ENCODE measurements at places on chromosomes 11 and 22.

- no peak for DNase-seq
Observed at GRCh38 chr11:57336111-57336666, 497 bp upstream of the SSRP1 start.

GRCh38 chr11:23406131-23406819 is 546.0 kb upstream of the CCDC179 start:
- DNase-seq, result no peak

- DNase-seq, result no peak
Observed at GRCh38 chr11:35332524-35332923, 86.8 kb downstream of the SLC1A2 start.

DNA sequence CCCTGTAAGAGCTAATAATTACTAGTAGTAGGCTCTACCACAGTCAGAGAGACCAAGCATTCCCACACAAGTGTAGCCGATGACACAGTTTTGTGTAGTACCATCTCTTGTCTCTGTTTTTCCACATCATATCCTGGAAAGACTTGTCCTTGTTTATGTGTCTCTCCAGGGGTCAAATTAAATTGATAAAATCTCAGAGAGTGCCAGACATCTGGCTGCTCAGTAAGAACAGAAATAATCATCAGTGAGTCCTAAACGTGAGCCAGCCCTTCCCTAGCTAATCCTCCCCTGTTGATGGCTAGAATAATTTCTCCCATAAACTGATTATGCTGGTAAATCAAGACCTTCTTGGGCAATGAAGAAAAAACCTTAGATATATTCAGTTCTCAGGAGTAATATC is 111.4 kb upstream of the GRAMD1B start:
- DNase-seq, result no peak

DNA sequence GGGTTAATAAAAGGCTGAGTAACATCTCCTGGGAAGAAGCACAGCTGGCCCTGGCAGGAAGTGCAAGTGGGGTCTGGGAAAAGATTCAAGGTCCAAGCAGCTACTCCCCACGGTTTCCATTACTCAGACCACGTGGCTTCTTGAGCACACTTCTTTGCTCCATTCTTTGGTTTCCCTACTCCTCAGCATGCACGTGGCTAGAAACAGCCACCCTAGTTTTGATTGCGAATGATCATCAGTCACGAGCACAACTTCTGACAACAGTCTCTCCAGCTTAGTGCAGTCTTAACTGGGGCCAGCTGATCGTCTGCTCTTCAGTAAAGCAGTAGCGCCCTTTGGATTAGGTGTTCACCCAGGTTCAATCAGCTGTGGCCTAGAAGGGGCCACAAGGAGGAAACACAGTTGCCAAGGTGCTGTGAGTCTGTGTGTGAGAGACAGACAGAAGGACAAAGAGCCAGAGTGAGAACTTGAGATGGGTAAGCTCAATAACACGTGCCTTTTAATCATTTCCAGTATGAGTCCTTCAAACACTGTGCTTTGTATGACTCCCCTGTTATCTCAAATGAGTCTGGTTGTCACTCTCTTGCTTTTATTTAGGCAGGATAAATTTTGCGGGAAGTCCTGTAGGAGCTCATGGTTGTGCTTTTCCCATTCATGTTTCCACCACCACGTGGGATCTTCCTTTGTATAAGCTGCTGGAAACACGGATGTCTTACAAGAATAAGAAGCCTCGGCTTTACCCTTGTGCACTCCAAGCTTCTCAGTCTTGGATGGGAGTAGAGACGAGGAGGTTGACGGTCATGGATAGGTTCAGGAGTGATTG is 901 bp upstream of the PARVA start:
- DNase-seq, result no peak

- DNase-seq, result no peak
Observed at GRCh38 chr11:94665116-94665659, 98.0 kb downstream of the PIWIL4 start.

GRCh38 chr11:30091246-30091645 is 74.4 kb upstream of the KCNA4 start:
- DNase-seq, result no peak

DNA sequence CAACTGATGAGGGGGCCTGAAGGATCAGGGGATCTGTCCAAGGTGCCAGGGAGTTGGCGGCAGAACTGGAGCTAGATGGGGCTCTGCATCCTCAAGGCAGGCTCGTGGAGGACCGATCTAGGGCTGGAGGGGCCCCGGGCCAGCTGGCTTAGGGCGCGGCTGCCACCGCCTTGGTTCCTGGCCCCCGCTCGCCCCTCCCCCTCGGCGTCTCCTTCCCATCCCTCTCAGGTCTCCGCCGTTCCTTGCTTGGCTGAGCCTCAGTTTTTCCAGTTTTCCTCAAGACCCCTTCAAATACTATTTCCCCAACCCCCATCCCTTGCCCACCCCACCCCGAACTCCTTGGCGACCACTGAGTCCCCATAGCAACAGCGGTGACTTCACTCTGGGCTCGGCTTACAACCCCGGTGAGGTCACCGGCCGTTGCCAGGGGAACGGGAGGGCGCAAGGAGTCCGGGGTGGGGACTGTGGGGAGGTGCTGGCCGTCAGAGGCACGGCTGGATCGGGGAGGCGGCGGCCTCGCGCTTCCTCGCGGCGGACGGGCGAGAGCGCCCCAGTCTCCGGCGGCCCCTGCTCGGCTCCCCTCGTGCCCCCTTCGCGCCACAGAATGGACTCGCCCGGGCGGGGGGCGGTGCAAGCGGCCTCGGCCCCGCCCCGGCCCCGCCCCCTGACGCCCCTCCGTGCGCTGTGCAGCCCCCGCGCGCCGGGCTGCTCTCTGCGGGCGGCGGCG is 7.5 kb downstream of the FREY1 start:
- peak; percentile 63 for DNase-seq

- DNase-seq, result no peak
Observed at GRCh38 chr11:1820463-1821325, 14.1 kb upstream of the SYT8 start.

GRCh38 chr11:537622-538430 is 499 bp downstream of the LRRC56 start:
- no peak for DNase-seq

DNA sequence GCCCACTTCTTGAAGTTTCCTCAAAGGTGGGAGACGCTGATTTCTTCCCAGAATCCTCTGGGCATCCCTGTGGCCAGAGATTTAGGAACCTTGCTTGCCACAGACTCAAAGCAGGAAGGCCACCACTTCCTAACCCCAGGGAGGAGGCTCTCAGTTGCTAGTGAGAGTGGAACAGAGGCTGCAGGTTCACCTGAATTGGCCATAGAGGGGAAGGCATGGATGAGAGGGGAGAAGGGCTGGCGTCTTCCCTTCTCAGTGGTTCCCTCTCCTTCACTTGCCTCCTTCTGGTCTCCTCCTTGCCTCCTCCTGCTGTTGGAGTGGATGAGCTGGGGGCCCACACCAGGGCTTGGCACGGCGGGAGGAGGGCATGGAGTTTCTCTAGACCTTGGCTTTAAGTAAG is 185.7 kb downstream of the ADAMTS15 start:
- DNase-seq, result no peak

DNA sequence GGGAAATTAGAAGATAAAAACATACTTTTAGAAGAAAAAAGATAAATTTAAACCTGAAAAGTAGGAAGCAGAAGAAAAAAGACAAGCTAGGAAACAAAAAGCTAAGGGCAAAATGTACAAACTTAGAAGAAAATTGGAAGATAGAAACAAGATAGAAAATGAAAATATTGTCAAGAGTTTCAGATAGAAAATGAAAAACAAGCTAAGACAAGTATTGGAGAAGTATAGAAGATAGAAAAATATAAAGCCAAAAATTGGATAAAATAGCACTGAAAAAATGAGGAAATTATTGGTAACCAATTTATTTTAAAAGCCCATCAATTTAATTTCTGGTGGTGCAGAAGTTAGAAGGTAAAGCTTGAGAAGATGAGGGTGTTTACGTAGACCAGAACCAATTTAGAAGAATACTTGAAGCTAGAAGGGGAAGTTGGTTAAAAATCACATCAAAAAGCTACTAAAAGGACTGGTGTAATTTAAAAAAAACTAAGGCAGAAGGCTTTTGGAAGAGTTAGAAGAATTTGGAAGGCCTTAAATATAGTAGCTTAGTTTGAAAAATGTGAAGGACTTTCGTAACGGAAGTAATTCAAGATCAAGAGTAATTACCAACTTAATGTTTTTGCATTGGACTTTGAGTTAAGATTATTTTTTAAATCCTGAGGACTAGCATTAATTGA is 1.0 kb downstream of the MALAT1 start:
- DNase-seq, result no peak

GRCh38 chr22:42262964-42263363 is 7.5 kb downstream of the TCF20 start:
- DNase-seq, result no peak

- no peak for DNase-seq
Observed at GRCh38 chr11:68191661-68192579, 21.2 kb downstream of the KMT5B start.

- DNase-seq, result no peak
Observed at GRCh38 chr11:17743026-17743807, 8.6 kb downstream of the KCNC1 start.

GRCh38 chr11:111782109-111782741 is 16.0 kb upstream of the PPP2R1B start:
- no peak for DNase-seq

GRCh38 chr11:93573184-93573583 is 30.0 kb upstream of the SMCO4 start:
- no peak for DNase-seq

DNA sequence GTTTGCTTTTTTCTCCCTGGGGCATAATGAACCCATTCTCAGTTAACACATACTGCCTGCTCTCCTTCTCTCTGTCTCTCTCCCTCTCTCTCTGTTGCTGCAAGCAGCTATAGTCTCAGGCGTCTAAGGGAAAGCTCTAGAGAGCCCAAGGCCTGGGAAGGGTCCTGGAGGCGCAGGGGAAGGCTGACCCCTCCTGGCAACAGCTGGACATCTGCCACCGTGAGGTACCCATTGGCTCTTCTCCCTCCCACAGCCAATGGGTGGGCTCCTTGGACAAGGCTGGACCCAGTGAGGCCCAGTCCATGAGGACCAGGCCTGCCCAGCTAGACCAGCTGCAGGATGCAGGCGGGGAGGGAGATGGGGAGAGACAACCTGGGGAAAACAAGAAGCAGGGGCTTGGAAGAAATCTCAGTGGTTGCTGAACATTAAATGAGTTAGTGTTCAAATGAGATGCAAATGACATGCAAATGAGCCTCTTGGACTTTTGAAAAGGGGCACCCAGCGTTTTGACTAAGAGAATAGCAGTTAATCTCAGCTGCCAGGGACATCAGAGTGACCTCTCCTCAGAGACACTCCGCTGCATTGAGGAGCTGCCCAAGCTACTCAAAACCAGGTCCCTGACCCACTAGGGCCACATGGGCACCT is 349.7 kb downstream of the BUD13 start:
- DNase-seq, result no peak

DNA sequence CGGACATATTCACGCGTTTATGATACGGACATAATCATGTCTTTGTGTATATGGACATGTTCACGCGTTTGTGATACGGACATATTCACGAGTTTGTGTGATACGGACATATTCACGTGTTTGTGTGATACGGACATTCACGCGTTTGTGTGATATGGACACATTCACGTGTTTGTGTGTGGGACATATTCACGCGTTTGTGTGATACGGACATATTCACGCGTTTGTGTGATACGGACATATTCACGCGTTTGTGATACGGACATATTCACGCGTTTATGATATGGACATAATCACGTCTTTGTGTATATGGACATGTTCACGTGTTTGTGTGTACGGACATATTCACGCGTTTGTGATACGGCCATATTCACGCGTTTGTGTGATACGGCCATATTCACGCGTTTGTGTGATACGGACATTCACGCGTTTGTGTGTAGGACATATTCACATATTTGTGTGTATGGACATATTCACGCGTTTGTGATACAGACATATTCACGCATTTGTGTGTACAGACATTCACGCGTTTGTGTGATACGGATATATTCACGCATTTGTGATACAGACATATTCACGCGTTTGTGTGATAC is 24.9 kb downstream of the PTDSS2 start:
- DNase-seq, result no peak

DNA sequence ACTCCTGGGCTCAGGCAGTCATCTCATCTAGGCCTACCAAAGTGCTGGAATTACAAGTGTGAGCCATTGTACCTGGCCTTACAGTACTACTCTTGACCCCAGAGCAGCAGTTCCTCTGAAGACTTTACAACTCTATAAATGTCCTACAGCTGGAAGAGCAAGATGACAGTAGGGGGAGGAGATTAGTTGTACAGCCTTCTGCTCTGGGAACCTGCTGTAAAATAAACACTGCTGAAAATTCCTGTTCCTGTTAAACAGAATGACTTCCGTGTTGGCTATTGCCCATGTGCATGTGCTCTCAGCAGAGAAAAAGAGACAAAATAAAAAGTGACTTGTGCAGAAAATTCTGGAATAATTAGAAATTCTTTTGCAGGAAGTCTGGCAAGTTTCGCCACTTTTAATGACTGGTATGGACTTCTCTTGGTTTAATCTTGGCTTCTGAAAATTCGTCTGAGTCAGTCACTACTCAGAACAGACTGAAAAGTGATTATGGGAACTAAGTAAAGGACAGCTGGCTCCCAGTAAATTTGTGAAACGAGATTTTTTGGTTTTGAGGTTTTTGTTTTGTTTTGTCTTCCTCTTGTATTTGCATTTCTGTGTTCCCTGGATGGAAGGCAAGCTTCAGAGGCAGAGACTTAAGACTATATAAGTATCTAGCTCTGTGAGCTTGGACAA is 955.7 kb downstream of the DLG2 start:
- no peak for DNase-seq

DNA sequence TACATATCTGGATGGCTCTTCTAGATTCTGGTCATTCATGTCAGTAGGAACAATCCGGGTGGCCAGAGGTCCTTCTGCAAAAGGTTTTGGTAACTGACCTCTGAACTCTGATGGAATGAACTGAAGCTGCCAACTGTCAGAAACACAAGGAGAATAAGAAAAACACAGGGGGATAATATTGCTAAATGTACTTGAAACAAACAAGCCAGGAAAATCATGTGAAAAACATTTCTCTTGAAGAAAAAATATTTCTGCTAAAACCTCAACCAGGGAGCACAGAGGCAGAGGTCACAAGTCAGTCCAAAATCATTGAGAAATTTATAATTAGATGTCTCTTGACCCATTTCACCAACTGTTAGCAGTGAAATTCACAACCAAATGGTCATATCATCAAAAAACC is 35.2 kb downstream of the ALG9 start:
- DNase-seq, result no peak

GRCh38 chr11:34179026-34179675 is 73.7 kb downstream of the NAT10 start:
- DNase-seq, result no peak
